ENCODE measurements at places on chromosomes 6 and 20.

DNA sequence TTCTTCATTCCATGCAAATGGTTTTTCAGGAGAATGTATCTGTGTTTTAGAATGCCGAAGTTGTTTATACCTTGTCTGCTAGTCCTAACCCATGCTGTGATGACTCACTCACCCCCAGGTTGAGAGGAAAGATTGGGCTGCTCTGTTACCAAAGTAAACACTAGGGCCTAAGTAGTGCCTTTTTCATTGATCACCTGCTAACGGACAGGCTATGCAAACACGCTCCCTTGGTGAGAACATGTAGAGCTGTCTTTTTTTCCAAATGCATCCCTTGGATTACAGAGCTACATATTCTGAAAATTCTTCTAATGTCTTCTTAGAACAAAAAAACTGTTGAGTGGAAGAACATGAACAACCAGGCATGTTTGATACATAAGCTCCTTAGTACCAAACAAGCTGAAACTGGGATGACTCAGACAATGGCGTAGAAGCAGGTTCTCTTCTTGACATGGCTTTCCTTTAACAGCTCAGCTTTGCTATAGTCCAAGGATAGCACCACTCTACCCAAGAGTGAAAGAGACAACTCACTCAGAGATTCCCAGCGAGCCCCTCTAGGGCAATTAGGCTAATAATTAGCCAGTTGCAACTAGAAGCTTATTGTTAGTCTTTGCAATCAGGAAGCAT, 20.5 kb downstream of the PERP start:
- DNase-seq = no peak

DNA sequence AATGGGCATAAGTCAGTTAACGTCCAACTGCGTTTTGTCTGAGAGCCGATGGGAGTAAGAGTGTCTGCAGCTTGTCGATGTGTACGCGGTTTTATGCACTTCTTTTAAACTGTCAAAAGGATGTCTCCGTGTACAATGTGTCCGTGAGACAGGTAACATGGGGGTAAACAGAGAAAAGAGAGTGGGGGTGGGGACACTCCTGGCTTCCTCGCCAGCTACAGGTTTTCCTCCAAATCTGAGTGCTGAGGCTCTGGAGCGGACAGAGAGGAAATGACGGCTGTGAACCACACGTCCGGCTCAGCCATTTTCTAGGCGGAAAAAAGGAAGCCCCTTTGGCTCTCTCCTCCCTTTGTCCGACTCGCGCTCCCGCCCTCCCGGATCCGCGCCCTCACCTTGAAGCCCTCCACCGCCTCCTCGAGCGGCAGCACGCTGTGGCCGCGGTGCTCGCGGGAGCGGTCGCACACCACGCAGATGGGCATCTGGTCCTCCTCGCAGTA, 916 bp downstream of the TRIM27 start:
- DNase-seq = peak; percentile 52

DNA sequence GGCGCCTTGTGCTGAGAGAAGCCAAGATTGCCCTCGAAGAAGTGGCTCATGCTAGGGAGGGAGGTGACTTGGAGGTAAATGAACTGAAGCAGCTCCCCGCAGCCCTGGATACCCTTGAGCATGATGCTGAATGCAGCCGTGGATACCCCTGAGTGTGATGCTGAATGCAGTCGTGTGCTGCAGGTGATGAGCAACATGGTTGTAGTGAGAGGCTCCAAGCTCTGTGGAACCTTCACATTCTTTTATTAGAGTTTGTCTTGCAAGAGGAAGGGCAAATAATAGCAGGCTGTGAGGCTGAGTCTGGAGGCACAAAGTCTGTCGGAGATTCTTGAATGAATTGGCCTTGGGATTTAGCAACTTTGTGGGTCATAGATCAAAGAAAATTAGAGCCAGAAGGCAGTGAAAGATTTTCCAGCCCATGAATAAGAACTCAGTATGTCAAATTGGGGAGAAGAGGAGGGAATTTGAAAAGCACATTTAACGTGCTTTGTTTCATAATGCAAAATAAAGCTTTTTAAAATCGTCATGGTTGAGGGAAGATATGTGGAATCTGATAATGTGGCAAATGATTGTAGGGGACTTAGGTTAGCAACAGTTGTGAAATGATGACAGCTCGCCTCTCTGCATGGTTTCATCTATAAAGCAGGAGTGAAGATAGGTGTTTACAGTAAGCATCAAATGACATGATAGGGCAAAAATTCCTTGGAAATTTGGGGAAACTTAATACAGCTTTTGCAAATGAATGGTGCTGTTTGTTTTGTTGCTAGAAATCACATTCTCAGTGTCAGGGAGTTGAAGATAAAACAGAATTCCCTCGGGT, 120.1 kb upstream of the TIAM2 start:
- no peak for DNase-seq

DNA sequence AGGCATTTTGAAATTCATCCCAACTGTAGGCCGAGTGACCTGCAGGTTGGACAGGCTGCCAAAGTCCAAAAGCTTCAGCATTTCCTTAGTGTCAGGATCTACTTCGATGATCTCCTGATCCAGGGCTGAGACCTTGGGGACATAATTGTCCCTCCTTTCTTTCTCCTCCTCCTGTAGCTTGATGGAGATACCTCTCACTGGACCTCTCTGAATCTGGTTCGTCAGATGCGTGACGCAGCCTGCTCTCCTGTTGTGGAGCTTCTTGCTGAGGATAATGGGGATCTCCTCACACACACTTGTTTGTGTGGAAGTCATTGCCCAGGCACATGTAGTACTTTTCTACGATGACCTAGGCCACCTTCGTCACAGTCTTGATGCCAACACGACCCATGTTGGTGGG, 1.5 kb upstream of the MAS1L start:
- DNase-seq = no peak

DNA sequence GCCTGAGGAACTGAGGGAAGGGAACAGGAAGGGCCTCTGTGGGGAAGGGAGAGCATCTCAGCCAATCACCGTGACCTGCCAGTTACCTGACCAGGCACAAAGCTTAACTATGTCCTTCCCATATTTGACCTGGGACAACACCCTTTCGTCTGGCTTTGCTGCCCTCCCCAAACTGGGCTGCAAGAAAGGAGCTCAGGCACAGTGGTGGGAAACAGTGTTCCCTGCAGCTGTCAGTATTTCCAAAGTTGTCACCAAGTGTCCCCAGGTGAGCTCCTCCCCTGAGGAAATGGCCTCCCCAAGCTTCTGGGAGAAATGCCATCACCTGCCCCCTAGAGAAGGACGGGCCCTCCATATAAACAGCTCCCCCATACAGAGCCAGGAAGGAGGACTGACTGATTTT, 17.9 kb downstream of the NCR2 start:
- no peak for DNase-seq

DNA sequence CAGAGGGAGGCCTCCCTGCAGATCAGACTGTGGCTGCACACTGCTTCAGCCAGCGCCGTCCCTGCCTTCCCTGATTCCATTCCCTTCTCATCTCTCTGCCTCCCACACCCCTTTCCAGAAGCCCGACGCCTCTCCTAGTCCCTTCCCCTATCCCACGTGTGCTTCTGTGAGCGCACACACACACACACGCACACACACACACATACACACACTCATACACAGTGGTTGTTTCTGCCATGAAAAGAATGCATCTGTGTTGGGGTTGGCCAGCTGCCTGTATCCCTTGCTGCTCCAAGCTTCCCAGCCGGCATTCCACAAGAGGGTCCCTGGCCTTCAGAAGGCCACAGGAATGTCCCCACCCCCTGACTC, 51.7 kb downstream of the MOCS1 start:
- DNase-seq = no peak

DNA sequence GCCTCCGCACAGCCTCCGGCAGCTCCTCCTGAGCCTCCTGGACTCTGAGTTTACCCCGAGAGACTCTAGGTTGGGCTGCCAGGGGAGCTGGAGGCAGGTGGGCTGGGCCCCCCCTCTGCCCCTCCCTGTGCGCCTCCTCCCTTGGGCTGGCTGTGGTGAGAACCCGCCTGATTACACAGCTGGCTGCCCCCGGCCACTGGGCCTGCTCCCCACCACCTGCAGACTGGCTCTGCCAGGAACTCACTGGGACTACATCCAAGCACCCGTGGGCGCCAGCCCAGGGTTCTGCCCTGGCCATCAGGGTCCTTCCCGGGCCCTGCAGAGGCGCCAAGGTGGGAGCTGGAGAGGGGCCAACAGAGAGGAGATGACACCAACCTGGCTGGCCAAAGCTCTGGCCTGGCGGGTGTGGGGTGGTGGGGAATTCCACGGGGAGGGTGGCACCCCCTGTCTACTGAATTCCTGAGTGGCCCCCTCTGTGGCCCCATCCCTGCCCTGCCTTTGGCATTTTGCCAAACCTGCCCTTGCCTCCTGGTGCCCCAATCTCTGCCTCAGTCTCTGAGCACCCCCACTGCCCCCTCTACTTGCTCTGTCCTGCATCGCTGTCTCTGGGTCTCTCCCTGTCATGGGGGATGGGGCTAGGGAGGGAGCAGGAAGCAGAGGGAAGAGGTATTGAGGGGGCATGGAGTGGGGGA, 21.9 kb upstream of the CDH22 start:
- DNase-seq = no peak

- DNase-seq = no peak
These were observed 13.3 kb upstream of the ZNFX1 start for GRCh38 chr20:49291200-49291599.

DNA sequence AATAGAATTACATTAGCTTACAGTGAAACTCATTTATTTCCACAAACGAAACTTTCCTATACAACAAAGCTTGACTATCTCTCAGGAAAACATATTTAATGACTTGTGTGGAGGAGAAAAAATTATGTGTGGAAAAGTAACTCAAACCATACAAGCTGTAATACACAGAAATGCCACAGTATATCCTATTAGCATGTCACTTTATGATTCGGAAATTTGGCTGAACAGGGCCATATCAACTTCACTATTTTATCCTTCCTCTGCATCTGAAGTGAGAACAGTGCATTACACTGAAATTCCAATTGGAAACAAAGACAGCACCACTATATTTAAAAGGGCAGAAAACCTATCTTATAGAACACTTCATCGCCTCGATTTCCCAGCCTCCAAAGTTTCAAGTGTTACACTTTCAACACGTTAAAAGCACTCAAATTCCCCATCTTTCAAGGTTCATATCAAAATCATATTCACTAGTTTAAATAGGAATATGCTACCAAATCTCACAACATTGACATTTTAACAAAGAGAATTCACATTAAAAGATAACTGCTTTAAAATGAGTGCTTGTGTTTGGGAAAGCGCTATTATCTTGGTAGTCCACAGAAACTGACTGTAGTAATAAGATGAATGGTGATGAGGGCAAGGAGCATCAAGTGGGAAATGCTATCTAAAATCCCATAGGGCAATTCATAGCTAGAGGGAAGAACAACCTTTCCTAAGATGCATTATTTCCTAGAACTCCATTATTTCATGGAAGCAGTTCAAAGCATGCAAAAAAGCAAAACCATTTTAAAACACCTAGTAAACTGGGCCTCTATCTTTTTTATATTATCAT, 1.8 kb downstream of the REV3L start:
- DNase-seq = no peak

GRCh38 chr6:1254326-1254725, 57.6 kb upstream of the FOXQ1 start:
- DNase-seq = no peak

DNA sequence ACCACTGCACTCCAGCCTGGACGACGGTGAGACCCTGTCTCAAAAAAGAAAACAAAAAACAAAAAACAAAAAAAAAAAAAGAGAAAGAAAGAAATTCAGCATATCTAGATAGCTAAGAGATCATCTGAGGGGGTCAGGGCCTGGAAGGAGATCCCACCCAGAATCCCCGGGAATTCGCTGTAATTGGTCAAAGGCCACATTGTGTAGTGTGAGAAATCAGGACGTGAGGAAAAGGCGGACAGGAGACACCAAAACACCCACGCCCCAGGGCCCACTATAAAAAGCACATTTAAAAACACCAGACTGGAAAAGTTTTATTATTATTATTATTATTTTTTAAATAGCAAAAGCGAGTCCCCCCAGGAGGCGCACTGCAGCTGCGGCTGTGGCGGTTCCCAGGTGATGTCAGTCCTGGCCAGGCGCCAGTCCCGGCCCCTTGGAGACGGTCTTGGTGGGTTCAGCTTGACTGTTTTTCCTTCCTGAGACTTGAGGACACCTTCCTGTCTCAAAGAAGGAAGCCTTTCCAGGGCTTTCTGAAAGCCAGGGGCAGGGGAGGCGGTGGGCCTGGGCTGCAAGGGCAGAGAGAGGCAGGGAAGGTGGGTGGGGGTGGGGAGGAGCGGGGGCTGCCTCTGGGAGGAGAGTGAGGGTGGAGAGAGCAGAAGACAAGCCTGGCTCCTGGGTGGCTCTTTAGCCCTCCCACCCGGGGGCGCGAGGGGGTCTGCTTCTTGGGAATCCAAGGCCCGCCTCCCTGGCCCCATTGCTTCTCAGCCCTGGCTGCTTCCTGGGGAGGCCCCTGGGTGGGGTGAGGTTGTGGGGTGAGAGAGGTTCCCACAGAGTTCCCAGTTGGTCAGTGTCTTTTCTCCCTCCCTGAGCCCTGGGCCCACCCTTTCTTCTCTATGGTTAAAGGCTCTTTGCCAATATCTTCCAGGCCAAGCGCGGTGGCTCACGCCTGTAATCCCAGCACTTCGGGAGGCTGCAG, 14.5 kb downstream of the TCF15 start:
- DNase-seq = no peak

GRCh38 chr6:90502381-90502780, 84.5 kb downstream of the MAP3K7 start:
- no peak for DNase-seq

DNA sequence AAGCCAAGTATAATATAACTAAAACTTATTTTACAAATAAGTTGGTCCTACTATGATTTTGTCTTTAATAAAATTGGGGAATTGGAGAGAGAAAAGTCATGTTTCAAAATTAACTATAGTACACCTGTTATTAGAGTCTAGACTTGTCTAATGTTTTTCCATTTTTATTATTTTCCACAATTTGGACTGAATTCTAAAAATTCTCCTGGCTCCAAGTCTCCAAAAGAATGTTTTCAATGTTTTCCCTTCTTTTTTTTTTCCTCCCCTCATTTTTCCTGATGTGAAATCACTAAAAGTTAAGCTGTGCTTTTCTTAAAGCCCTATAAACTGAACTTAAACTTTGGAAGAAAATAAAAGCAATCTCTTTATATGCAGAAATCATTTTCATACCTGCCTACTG, 11.3 kb downstream of the PTGIS start:
- DNase-seq = no peak

- no peak for DNase-seq
These were observed 11.3 kb downstream of the CYP24A1 start for GRCh38 chr20:54162378-54163009.
